ENCODE measurements at places on chromosomes 7 and 10.

GRCh38 chr7:130356876-130357611, 12.4 kb downstream of the CPA5 start:
- DNase-seq = no peak

DNA sequence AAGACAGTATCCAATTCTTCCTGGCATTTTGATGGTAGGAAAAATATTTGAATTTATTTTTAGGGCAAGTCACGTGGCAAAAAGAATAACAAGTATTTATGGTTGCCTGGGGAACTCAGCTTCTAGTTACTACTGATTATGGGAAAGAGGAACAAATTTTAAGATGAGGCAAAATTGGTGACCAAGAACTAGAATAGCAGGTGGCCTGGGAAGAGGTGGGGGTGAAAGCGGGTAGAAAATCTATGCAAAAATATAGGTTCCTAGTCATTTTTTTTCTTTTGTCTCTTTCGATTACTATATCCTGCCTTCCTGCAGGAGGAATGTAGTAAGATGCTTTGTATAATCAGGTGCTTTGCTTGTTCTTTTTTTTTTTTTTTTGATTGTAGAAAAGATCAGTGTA, 27.8 kb downstream of the ENTPD1 start:
- no peak for DNase-seq

- DNase-seq = no peak
Measured at GRCh38 chr7:128774029-128774689, 1.4 kb downstream of the OPN1SW start.

GRCh38 chr7:17044861-17045260, 163.1 kb upstream of the AGR3 start:
- DNase-seq = no peak

DNA sequence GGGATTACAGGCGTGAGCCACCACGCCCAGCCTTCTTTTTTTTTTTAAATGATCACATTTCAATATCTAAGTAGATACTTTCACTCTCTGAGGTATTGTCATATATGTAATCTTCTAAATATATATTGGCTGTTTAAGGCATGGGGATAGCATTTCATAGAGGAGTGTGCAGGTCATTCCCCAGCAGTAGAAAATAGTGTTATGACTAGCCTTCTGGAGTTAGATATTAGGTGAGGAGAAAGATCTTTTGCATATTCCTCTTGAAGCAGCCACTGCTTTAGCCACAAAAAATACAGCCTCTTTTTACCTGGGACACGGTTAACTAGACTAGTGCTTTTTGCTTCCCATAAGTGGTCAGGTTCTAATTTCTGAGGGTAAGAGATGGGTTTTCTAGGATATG, 28.9 kb downstream of the ADD3 start:
- no peak for DNase-seq

DNA sequence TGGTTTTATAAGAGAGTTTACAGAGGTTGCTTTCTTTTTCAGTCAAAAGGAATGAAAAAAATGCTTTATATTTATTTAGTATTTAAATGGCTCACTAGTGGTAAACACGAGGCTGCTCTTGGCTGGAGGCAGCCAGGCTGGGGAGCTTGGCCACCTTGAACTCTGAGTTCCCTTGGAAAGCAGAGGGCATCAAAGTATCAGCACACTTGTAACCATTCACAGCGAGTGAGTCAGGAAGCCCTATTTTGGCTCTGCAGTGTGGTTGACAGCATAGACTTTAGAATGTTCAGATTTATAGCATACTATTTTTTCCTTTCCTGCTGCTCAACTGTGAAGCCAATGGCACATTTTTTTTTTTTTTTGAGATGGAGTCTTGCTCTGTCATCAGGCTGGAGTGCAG, 51.6 kb downstream of the CYCS start:
- no peak for DNase-seq

- no peak for DNase-seq
Measured at GRCh38 chr10:71372882-71373495, 23.7 kb upstream of the CDH23 start.
